ENCODE measurements at places on chromosomes 4 and X.

DNA sequence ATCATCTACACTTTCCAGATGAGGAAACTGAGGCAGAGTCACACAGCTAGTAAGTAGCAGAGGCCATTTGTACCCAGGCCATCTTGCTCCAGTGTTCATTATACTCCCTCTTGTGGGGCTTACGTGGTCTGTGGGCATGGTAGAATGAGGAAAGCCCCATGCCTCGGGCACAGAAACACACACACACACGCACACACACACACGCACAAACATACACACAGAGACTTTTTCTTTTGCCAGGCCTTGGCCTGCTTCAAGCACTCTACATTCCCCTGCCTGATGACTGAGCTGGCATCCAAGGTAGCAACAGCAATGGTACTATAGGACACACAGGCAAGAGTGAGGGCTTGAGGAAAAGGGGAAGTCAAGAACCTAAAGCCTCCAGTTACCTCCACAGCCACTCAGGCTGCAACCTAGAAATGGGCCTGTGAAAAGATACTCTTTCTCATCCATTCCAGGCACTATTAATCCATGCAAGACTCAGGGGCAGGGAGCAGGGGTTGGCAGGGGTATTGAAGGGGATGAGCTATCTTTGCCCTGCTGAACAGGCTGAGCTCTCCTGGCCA is 43.6 kb downstream of the STARD8 start:
- DNase-seq: no peak

GRCh38 chrX:44392767-44393166 is 49.3 kb upstream of the EFHC2 start:
- DNase-seq: no peak

DNA sequence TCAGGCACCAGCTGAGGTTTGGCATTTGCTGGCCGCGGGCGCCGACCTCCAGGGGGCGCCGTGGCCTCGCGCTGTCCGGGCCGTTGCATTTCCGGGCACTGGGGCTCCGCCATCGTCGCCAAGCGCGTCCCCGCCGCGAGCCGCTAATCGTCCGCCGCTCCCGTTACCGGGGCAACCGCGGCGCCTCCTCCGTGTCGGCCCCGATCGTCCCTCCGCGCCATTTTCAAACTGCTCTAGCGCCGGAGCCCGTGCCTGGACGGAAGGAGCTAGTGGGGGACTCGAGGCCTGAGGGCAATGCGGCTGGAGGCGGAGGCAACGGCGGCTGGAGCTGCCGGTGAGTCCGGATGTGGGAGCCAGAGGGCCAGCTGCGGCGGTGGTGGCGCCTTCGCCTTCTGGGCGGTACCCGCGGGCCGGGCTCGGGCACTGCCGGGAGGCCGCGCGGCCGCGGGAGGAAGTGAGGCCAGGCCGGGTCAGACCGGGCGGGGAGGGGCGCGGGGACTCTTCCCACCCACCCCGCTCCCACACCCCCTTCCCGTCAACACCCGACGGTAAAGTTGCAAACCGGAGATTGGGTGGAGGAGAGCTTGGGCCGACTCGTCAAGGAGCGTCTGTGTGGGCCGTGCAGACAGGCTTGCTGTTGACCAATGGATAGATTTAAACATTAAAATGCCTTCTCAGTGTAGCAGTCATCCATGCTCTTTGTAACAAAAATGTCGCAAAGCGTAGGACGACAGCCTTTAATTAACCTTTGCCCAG is at the start of gene CEP135:
CEP135 (plus strand) TSS at position 220 of the 756 bp plus-strand sequence. CDS start 3,186 bp downstream, outside the sequence.
- peak; percentile 96 for DNase-seq

DNA sequence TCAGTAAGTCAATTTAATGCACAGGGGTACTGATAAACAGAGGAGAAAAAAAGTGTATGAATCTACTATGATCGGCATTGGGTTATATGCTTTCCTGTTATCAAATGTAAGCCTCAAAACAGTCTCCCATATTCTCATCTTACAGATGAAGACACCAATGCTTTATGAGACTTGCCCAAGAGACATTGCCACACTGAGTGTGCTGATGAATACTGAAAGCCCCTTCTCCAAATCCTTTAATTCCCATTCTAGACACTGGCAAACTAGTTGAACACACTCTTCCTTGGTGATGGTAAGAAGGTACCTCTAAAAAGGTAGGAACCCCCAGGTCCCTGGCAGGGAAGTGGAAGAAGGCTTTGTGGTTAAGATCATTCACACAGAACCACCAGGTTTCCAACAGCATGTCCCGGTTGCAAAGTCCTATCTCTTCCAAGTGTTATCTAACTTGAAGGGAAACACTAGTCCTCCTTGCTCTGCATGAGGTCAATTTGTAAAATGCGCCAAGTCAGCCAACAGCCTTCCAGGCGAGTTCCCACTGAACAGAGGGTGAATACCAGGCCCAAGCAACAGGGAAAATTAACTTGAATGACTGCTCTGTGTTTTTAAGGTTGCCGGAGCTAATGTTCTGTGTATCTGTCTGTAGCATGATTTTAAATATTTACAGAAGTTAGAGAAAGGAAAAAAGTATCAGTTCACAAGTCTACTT is 5.1 kb downstream of the SETD7 start:
- DNase-seq: no peak

DNA sequence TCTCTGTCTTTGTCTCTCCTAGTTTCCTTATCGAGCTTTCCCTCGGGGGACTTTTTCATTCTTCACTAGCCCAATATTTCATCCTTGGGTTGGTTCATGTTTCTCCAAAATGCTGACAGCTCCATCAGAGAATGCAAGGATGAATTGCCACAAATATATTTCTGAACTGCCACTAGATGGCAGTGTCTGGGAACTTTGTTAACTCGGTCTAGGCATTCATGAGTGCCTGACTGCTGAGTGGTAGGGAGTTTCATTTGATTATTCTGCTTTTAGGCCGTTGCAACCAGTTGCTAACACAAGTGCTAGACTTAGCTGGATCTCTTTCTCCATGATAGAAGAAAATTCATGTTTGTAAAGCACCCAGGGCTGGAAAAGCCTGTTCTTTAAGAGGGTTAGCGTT is 73.5 kb upstream of the RAP2C start:
- DNase-seq: peak; percentile 77

- DNase-seq: peak; percentile 45
Observed at GRCh38 chr4:108359130-108359985, 190.6 kb upstream of the LEF1 start.

DNA sequence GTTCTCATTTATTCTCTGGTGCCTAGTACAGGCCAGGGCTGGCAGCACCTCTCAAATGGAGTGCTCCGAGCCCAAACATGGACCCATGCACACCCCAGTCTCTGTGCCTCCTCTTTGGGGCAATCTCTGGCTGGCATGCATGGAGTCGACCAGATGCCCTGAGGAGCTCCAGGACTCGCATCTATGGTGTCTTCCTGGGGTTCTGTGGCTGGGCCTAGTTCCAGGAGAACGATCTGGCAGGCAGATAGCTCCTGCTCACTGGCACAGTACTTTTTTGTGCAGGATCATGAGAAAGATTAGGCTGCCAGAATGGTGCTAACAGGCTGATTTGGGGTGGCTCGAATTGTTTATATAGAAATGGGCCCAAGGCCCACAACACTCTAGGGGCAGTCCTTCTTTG is 72.0 kb upstream of the PJA1 start:
- peak; percentile 55 for DNase-seq

DNA sequence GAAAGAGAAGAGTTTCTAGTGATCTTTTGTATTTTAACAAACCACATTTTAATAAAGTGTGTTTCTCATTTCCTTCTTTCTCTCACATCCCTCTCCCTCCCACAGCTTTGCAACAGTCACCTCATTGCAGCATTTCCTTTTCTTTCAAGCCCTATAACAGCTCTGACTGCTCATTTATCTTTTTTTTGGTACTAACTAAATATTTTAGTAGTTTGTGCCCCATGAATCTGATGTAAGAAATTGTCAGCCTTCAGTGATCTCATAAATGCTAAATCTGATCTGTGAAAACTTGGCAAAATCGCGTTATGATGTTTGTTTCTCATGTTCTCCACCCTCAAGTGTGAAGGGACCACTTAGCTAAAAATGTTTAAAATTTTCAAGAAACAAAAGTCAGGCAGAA is 258.5 kb upstream of the SLIT2 start:
- DNase-seq: no peak

DNA sequence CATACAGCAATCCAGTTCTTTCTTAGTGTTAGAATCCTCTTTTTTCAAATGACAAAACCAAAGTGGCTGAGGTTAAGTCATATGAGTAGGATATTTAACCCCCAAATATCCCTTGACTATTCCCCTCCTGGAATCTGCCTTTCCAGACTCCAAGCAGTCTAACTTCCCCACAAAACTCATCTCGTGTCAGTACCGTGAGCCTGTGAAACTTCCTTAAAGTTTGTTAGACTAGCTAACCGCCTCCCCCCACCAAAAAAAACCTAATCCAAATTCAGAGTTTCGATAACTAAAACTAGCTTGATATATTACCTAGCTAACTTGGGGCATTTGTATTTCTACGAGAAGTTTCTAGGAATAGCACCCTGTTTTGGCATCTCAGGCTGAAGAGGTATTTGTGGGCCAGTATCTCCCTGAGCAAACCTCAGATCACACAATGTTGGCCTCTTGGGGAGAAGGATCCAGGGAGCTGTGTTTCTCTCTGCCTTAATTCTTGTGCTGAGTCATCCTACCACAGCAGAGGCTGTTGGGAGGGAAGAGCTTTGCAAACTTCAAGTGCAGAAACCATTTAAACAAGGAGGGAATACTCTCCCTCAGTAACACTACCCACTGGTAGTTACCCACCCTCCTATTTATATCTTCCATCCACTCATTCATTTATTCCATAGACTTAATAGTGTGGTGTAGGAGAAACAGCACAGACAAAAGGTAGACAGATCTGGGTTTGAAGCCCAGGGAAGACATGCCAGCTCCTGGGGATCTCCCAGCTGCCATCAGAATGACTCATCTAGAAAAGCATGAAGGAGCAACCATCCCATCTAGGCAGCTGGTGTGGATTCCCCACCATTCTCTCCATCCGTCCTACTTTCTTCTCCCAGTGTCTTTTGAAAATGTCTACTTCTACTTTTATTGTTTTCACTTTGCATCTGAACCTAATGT is 39.3 kb upstream of the TXK start:
- DNase-seq: peak; percentile 90

DNA sequence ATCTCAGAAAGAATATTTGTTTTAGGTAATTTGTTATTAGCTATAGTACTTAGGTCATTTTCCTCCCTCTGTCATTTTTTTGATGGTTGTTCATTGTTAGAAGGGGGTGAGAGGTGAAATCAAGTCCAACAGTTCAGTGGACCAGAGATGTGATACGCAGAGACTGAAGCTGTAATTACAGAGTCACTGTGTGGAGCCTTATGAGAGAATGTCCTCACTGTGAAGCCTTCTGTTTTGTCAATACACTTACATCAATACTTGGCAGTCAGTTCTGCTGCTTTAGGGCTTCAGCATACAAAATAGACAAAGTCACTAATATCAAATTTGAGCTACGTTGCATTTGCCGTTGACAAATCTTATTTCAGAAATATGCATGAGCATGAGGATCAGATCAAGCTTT is 692.5 kb downstream of the C4orf33 start:
- DNase-seq: no peak
